Esophagus muscularis mucosa (tissue), 4 donors: ENCODE measurements at places on chromosomes 6 and 20. TPM values are rescaled to one million over a fixed set of nuclear protein-coding genes. Genes with fewer than 3 reads are reported as not detected.

MAS1 gene
- not detected for total RNA-seq

MCCD1 gene
- total RNA-seq, result not detected

TNFAIP3 gene
- total RNA-seq, result 54.3 TPM

ASIP gene
- total RNA-seq, result not detected

DNA sequence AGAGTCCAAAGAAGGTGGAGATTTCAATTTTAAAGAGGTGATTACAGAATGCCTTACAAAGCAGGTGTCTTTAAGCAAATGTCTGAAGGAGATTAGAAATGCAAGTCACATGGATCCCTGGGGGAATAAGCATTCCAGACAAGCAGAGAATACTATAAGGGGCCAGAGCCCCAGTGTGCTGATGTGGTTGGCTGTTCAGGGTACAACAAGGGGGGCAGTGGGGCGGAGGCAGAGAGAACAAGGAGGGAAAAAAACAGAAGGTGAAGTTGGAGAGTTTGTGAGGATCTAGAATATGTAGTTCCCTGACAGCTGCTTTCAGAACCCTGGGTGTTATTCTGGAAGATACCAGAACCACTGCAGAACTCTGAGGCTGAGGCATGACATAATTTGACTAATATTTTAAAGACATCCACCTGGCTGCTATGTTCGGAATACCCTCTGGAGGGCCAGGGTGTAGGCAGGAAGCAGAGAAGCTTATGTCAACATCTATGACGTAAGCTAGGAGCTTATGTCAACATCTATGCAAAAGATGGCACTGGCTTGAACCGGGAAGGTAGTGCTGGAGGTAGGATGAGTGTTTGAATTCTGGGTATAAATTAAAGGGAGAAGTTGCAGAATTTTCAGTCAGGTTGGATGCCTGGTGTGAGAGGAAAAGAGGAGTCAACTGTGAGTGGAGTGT is 276.3 kb upstream of the AGPAT4 start:
- DNase-seq, result no peak
- H3K4me1 ChIP-seq, result peaks cover 10% of the 10 kb centered on the region
- H3K36me3 ChIP-seq, result no peaks in the 10 kb centered on the region
- H3K27ac ChIP-seq, result no peak overlapping the region
- H3K4me3 ChIP-seq, result no peak overlapping the region
- no peaks in the 10 kb centered on the region for H3K27me3 ChIP-seq

DNA sequence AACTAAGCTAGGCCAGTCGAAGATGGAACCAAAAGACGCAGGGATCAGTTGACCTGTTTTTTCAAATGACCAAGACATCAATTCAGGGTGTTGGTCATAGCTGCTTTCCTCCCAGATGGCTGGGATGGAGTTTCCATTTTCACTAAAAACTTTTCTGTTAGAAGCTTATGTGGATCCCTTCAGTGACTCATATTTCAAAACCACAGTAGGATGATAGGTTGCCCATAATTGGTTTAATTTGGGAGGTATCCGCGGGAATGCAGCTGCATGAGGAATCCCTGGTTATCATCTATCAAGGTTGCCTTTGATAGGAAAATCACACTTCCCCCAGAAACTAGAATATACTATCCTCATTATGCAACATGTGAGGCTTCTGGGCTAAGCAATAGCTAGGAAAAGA is 150.9 kb upstream of the MLIP start:
- H3K36me3 ChIP-seq, result no peaks in the 10 kb centered on the region
- H3K27me3 ChIP-seq, result no peaks in the 10 kb centered on the region
- peaks cover 4% of the 10 kb centered on the region for H3K4me1 ChIP-seq
- no peak for DNase-seq

- H3K27me3 ChIP-seq, result no peaks in the 10 kb centered on the region
- no peaks in the 10 kb centered on the region for H3K36me3 ChIP-seq
- no peak for DNase-seq
- no peak overlapping the region for H3K4me3 ChIP-seq
- H3K27ac ChIP-seq, result peak overlapping the region; percentile 60
Measured at GRCh38 chr6:19327241-19327640, 509.9 kb upstream of the ID4 start.

GRCh38 chr20:16759181-16759563 is 11.0 kb downstream of the OTOR start:
- H3K27me3 ChIP-seq, result peaks cover 3% of the 10 kb centered on the region
- H3K4me1 ChIP-seq, result peaks cover 5% of the 10 kb centered on the region
- no peaks in the 10 kb centered on the region for H3K36me3 ChIP-seq
- H3K4me3 ChIP-seq, result no peak overlapping the region

DNA sequence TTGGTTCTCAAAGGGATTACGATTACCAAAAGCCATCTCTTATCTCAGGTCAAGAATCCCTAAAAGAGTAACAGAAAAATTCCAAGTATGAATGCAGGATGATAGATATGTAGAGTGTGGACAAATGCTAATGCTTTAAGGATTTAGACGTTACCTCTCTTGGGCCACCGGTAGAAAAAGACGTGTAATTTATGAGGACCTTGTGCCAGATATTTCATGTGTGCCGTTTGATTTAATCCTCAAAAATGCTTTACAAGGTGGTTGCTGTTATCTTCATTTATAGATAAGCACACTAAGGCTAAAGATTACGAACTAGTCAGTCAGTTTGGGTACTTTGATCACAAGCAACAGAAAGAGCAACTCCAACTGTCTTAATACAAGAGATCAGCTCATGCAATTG is 370.8 kb upstream of the JAG1 start:
- H3K4me3 ChIP-seq, result no peak overlapping the region
- H3K4me1 ChIP-seq, result no peaks in the 10 kb centered on the region
- no peak overlapping the region for H3K27ac ChIP-seq
- DNase-seq, result no peak
- no peaks in the 10 kb centered on the region for H3K27me3 ChIP-seq

- H3K27ac ChIP-seq, result peak overlapping the region; percentile 67
- H3K4me1 ChIP-seq, result peaks cover 38% of the 10 kb centered on the region
- no peak for DNase-seq
- H3K36me3 ChIP-seq, result no peaks in the 10 kb centered on the region
- no peaks in the 10 kb centered on the region for H3K27me3 ChIP-seq
- no peak overlapping the region for H3K4me3 ChIP-seq
Measured at GRCh38 chr6:21885532-21886114, 292.1 kb downstream of the SOX4 start.

- H3K4me3 ChIP-seq, result no peak overlapping the region
- H3K4me1 ChIP-seq, result no peaks in the 10 kb centered on the region
- no peak for DNase-seq
- H3K27me3 ChIP-seq, result no peaks in the 10 kb centered on the region
- no peak overlapping the region for H3K27ac ChIP-seq
- H3K36me3 ChIP-seq, result no peaks in the 10 kb centered on the region
Measured at GRCh38 chr20:13034115-13034514, 25.3 kb downstream of the SPTLC3 start.

DNA sequence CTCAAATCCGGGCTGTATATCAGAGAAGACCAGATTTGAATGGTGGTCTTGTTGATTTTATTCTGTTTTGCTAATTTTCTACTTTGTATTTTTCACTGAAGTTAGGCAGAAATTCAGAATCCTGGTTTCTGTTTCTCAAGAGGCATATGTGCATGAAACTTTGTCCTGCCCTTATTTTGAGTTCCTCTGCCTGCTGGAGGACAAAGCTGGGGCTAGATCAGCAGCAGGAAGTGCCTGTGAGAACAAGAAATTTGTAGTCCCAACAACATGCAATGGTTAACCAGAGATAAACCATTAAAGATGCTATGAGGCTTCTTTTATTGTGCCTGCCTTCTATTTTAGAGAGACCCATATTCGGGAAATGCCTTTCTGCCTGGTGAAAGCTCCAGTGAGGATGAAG is 37.1 kb downstream of the BEND6 start:
- H3K27ac ChIP-seq, result no peak overlapping the region
- no peak overlapping the region for H3K4me3 ChIP-seq
- DNase-seq, result no peak
- H3K4me1 ChIP-seq, result no peaks in the 10 kb centered on the region
- no peaks in the 10 kb centered on the region for H3K36me3 ChIP-seq

GRCh38 chr6:131135244-131136020 is at the start of gene AKAP7:
TSS of gene AKAP7 (plus strand) at chr6:131135467. CDS start at chr6:131135764, 297 bp downstream.
- DNase-seq, result no peak
- H3K4me1 ChIP-seq, result peaks cover 16% of the 10 kb centered on the region
- H3K36me3 ChIP-seq, result no peaks in the 10 kb centered on the region
- H3K4me3 ChIP-seq, result peak within 1 kb of the TSS; percentile 78
- no peaks in the 10 kb centered on the region for H3K27me3 ChIP-seq

GRCh38 chr6:136037876-136038460 is 186.5 kb downstream of the PDE7B start:
- H3K4me1 ChIP-seq, result peaks cover 65% of the 10 kb centered on the region
- H3K27ac ChIP-seq, result peak overlapping the region; percentile 65
- H3K27me3 ChIP-seq, result no peaks in the 10 kb centered on the region
- peak overlapping the region; percentile 46 for H3K4me3 ChIP-seq
- no peaks in the 10 kb centered on the region for H3K36me3 ChIP-seq
- no peak for DNase-seq

GRCh38 chr6:85405853-85406198 is 44.1 kb upstream of the NT5E start:
- H3K36me3 ChIP-seq, result no peaks in the 10 kb centered on the region
- no peaks in the 10 kb centered on the region for H3K4me1 ChIP-seq
- no peak overlapping the region for H3K4me3 ChIP-seq

DNA sequence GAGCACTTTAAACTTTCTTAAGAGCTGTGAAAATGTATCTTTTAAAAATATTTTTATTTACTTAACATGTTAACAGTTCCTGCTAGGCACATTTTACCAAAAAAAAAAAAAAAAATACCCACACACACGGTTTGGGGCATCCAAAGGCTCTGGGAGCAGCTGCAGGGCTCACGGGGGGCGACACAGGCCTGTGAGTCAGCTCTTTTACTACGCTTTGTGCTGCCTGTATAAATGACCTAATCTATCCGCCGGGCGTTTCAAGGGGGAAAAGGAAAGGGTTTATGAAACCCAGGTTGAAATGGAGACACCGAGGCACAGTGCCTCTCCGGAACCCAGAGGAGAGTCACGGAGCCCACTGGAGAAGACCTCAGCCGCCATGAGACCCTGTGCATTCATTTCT is 40.4 kb downstream of the DLL1 start:
- no peaks in the 10 kb centered on the region for H3K4me1 ChIP-seq
- no peaks in the 10 kb centered on the region for H3K36me3 ChIP-seq
- H3K4me3 ChIP-seq, result no peak overlapping the region
- H3K27ac ChIP-seq, result no peak overlapping the region
- DNase-seq, result no peak
- H3K27me3 ChIP-seq, result no peaks in the 10 kb centered on the region
